ENCODE measurements at places on chromosomes 5 and 9. TPM values are rescaled to one million over a fixed set of nuclear protein-coding genes. Genes with fewer than 3 reads are reported as not detected.

C9orf50 gene
- not detected for total RNA-seq

FUT7 gene
- total RNA-seq, result 0.81 TPM

TRUB2 gene
- 64.6 TPM for total RNA-seq

UBLCP1 gene
- total RNA-seq, result 43.9 TPM

DNAH5 gene
- total RNA-seq, result not detected

NR2F1 gene
- total RNA-seq, result 0.08 TPM

CACFD1 gene
- 1.1 TPM for total RNA-seq

MAT2B gene
- 53.8 TPM for total RNA-seq

TXNDC8 gene
- total RNA-seq, result not detected

All from activated T-cell treated with anti-CD3 and anti-CD28 coated beads, Interleukin-2, amount 50 U/mL, for 4 hours (primary cell).